ENCODE measurements at places on chromosomes 7 and 10. TPM values are rescaled to one million over a fixed set of nuclear protein-coding genes. Genes with fewer than 3 reads are reported as not detected.

Gene TAS2R5
- polyA plus RNA-seq: 0.32 TPM

- H3K36me3 ChIP-seq: no peaks in the 10 kb centered on the region
- H3K4me1 ChIP-seq: no peaks in the 10 kb centered on the region
- H3K4me3 ChIP-seq: no peak overlapping the region
- no peak for DNase-seq
- no peak overlapping the region for H3K27ac ChIP-seq
These were observed 527.7 kb downstream of the GALNT17 start for GRCh38 chr7:71659622-71660021.

- no peaks in the 10 kb centered on the region for H3K36me3 ChIP-seq
- DNase-seq: no peak
- no peak overlapping the region for H3K4me3 ChIP-seq
These were observed 49.5 kb upstream of the ARHGAP12 start for GRCh38 chr10:31978156-31978483.

DNA sequence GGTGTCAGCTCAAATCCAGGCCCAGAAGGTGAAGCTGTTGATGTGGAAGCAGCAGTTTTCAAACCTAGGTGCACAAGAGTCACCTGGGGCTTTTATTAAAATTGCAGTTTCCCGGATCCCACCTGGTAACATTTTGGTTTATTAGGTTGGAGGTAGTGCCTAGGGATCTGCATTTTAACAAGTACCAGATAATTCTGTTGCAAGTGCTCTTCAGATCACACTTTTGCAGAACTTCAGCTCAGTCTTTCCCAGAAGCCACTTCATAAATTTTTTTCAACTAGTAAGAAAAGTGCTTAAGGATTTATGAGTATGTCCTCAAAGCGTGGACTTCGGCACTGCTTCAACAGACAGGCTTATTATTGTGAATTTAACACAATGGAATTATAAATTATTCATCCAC is 213.8 kb downstream of the ADRA2A start:
- H3K4me1 ChIP-seq: no peaks in the 10 kb centered on the region
- no peak overlapping the region for H3K4me3 ChIP-seq
- no peaks in the 10 kb centered on the region for H3K36me3 ChIP-seq
- no peak for DNase-seq
- no peak overlapping the region for H3K27ac ChIP-seq
- no peaks in the 10 kb centered on the region for H3K27me3 ChIP-seq

DNA sequence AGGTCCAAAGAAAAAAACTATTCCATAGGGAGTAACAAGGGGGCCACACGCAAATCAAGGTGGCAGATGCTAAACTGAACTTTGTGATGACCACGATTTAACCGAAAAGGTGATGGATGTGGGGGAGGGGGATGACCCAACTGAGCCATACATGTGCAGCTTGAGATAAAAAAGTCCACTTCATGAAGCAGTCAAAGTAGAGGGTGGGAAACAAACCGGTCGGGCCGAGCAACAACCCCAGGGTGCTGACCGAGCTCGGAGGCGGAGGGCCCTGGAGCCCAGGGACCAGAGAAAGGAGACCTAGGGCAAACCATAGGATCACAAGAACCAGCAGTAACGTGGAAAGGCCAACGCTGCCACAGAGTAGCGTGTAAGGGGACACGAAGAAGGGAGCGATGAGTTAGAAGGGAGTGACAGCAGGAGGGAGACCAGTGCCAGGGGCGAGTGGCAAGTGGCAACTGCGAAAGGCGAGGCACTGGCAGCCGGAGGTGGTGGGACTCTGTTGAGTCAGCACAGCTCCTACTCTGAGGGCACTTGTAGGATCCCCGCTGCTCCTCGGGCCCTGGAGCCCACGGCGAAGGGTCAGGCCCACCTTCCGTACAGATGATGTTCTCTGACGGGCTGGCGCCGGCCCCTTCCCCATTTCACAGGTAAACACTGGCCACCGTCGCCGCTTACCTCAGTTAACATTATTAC is 540 bp downstream of the SNX13 start:
- H3K27me3 ChIP-seq: no peaks in the 10 kb centered on the region
- DNase-seq: peak; percentile 23
- H3K4me1 ChIP-seq: no peaks in the 10 kb centered on the region

DNA sequence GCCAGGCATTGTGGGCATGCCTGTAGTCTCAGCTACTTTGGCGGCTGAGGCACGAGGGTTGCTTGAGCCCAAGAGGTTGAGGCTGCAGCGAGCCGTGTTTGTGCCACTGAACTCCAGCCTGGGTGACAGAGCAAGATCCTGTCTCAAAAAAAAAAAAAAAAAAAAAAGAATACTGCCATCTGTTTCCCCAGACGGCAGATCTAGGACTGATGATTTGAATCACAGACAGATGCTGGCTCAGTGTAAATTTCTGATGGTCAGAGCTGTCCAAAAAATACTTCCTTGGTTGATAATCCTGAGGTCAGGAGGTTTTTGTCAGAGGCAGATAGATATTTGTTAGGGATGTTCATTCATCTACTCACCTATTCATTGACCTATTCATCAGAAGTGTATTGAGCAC is 130.7 kb downstream of the REEP3 start:
- H3K4me3 ChIP-seq: no peak overlapping the region
- no peaks in the 10 kb centered on the region for H3K36me3 ChIP-seq
- H3K27me3 ChIP-seq: no peaks in the 10 kb centered on the region
- DNase-seq: no peak
- H3K27ac ChIP-seq: no peak overlapping the region

Measured in IMR-90 (cell line).